NCI-H1417 treated with DMSO at 0.1 percent for 48 hours (cell line): ENCODE measurements at places on chromosomes 4 and X.

- no peak for DNase-seq
Observed at GRCh38 chr4:52010986-52011385, 9.2 kb downstream of the LRRC66 start.

DNA sequence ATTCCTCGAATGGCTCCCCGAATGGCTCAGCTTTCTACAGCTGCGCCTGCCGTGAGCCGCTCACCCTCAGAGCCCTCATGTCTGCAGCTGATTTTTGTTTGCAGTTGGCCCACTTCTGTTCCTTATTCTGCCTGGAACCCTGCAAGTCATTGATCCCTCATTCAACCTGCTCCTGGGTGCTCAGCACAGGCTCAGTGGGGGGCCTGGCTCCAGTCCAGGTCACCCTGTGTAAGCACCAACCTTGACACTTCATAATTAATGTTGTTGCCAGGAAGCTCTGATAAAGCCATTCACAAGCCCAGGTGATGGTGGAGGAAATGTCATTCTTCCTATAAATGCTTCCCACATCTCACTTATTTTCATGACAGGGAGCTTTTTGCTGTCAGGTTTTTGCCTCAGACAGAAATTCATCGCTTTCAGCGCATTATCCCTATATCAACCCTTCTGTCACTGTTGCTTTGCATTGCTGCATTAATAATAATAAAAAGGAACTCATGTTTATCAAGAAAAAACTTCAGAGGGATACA, 85.7 kb downstream of the F11 start:
- DNase-seq, result peak; percentile 34

DNA sequence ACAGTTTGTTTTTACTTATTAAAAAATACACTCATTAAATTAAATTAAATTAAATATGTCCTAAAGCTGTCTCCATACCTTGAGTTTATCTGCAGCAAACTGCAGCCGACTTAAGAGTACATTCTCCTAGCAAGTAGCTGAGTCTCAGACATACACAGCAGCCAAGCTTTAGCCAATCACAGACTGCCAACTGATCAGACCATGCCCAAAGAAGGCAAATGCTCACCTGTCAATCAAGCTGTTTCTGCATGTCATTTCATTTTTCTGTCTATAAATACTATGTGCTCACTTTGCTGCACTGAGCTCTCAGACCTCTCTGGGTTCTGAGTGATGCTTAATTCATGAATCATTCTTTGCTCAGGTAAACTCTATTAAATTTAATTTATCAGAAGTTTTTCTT, 280.9 kb upstream of the EPHA5 start:
- DNase-seq, result no peak

DNA sequence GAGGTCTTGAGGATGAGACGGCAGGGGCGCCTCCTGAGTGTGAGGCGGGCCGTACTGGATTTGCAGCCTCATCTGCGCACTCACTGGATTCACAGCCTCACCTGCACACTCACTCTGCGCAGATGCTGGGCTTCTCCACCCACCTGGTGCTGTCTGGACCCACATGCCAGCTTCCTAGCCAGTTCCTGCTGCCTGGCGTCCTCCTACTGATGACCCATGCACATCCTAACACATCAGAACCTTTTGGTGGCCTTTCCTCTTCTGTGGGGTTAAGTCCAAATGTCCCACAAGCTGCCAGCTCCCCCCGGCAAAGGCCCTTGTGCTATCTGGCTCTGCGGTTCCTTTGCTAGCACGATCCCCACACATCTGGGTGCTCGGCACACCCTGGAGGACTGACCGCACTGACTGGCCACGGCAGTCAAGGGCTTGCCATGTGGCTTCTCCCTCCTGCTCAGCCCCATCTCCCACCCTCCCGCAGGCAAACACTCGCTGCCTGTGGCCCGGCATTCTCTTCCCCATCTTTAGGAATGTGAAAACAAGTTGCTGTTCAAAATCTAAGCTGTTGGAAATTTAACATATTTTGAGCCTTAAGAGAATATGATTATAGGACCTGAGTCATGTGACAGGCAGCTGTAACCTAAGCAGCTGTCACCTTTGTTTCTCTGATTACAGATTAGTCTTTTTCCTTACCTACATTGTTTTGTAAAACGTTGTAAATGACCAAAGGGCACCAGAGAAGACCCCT, 39.4 kb upstream of the AFAP1 start:
- no peak for DNase-seq

- DNase-seq, result no peak
Observed at GRCh38 chr4:89403826-89404225, 96.2 kb upstream of the GPRIN3 start.

GRCh38 chr4:21139327-21139726, 439.1 kb downstream of the PACRGL start:
- DNase-seq, result no peak

GRCh38 chr4:125736057-125736456, 421.3 kb downstream of the FAT4 start:
- no peak for DNase-seq

DNA sequence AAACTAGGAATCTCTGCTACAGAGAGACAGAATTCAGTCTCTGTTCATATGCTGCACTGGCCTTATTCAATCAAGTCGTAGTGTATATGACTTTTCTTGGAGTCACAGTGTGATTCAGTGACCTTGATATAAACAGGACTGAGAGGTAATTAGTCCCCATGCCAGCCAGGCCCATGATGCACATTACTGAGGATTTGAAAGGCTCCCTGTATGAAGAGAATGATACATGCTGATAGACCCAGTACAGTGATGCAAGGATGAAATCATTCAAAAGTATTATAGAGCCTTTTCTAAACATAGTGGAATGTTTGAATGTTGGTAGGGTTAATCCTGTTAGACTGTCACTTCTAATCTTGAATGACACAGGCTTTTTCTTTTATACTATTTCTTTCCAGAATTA, 34.1 kb downstream of the ANXA3 start:
- DNase-seq, result no peak

DNA sequence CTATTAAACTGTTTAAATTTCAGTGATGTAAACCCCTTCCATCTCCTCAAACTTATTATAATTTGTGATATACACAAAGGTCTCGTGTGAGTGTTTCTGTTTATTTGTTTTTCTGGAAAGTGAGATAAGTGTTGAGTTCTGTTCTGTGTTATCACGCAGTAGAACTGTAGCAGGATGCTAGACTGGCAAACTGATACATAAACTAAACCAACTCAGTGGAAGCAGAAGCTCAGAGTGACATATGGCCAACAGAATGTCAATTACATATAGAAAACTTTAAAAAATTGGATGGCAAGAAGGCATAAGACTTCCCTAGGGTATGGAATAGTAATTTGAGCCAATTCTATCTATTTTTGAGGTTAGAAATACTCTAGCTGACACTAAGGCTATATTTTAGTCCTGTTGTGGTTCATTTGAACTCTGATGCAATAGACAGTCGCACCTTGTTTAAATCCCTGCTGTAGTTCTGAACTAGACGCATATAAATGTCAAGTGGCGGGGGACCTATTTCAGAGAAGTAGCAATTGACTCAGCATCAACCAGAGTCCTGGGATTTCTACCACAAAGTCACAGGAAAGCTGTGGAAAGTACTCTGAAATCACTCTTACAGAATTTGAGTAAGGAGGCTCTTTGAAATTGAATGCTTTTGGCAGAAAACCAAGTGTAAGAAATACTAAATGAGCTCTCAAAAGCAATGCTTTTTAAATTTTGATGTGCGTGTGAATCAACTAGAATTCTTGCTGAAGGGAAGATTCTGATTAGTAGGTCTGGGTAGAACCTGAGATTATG, 294.4 kb downstream of the INPP4B start:
- no peak for DNase-seq

DNA sequence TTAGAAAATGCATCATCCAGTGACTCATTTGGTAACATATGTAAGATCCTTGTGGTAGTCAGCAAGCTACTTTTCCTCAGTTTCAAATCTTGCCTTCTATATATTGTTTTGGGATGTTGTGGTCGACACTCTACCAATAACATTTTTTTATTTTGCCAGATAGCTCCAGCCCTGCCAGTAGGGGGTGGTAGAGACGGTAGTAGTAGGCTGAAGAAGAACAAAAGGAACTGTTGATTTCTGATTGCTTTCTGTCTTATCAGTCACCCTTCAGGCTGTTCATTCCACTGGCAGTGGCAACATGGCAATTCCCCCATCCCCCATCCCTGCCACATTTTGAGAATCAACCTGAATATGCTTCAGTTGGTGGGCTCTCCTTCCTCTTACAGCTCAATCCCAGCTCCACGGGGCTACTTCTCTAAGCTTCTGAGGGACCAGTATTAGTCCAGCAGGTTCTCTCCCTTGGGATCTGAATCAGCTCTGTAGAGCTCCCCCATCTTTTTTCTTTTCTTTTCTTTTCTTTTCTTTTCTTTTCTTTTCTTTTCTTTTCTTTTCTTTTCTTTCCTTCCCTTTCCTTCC, 171.5 kb upstream of the VEGFC start:
- no peak for DNase-seq

DNA sequence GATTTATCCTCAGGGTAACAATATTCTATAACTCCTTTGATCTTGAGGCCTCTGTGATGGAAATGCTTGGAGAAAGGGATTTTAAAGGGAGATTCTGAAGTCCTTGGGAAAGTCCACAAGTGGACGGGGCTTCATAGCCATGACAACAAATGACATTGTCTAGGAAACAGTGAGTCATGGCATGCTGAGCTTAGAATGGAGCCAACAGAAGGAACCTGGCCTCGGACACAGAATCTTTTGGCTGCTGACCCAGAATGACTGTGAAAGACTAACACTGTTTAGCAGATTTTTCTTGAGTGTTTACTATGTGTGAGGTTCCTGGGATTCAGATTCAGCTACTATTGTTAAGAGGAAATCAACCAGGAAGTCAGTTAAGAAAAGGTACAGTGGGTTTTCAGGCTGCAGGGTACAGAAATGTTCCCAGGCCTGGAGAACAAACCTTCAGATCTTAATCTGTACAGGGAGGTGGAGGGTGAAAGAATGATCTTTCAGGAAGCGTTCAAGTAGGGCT, 18.1 kb upstream of the CXCL2 start:
- no peak for DNase-seq

DNA sequence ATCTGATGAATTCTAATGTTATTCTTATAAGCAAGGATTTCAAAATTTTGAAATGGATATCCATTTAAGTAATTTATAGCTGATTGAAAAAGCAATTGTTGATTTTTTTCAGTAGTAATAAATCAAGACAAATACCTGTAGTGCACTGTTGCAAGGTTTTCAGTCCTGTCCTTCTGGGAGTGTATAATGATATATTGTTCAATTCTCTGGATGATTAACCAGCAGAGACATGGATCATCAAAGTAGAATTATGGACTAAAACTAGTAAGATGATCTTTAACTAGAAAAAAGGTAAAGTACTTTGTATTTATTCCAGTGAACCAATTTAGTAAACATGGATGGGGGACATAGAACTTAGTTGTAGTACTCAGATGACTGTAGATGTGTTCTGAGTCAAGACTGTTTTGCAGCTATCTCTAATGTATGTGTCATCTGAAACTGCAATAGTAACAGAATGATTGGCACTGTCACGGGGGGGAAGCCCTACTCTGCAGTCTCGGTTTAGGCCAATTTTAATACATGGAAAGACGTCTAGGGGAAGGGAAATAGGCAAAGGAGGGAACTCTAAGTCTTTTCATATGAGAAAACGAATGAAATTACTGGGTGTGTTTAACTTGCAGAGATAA, 121.9 kb downstream of the GLRA3 start:
- DNase-seq, result no peak

DNA sequence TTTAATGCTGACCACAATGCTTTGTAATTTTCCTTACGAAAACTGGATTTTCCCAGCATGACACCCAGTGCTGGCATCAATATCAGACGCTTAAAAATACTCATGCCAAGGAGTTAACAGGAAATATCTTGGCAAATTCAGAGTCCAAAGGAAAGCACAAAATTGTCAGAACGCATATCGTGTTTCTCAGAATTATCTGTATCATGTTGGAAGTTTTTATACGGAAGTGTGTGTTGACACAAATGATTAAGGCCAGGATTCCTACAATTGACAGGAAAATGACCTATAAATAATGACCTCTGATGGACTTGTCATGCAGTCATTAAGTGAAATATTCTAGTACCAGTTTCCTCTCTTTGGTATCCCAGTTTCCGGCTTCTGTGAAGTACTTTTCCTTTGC, 132.1 kb upstream of the TLL1 start:
- no peak for DNase-seq

GRCh38 chr4:180059216-180059881, 2183.9 kb upstream of the TENM3 start:
- peak; percentile 32 for DNase-seq

DNA sequence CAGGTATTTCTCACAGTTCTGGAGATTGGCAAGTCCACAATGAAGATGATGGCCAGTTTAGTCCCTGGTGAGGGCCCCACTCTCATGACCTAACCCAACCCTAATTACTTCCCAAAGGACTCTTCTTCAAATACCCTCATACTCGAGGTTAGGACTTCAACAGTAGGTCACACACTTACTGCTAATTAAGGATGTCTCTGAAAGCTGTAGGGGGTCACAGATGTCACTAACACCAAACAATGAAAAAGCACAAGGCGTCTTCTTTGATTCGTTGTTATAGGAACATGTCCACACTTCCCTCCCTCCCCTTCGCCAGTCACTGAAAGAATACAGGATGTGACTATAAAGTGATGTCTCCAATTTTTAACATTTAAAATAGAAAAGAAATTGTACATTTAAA, 309.7 kb downstream of the PACRGL start:
- no peak for DNase-seq

- DNase-seq, result no peak
Observed at GRCh38 chrX:40267334-40268187, 169.8 kb upstream of the BCOR start.

- DNase-seq, result no peak
Observed at GRCh38 chrX:83416273-83416672, 91.8 kb upstream of the POU3F4 start.

DNA sequence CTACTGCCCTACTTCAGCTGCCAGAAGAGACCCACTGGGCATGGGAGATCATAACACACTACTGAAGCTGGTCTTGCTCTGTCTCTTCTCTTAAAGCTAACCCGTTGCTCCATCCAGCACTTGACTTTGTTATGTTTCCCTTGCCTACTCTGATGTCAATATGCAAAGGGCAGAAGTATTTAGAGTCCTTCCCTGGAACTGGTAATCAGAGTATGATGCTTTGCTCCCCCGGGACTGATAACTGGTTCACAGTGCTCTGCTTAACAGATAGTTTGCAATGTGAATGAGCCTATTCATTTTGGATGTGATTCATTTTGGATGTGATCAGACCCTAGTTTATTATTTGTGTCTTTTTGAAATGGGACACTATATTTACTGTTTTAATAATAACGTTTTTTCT, 12.3 kb upstream of the UCP1 start:
- no peak for DNase-seq

DNA sequence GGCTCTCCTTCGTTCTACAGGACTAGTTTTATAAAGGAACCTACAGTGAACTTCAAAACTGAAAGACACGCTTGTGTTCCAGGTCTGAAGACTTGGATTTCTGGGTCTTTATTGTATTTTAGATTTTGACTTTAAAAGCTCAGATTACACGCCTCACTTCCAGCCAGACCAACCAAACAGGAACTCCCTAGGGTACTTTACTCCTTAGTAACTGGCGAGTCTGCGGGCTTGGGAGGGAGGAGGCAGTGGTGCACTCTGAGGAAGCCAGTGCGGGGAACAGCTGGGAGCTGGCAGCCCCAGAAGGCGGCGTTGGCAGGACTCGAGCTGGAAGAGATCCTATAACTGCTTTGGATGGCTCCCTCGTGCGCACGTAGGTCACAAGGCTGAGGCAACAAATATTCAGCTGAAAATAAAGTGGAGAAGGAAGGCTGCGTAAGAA, 391 bp upstream of the PHKA1 start:
- peak; percentile 17 for DNase-seq

- no peak for DNase-seq
Observed at GRCh38 chrX:109312757-109313156, 169.1 kb downstream of the GUCY2F start.
